HuH-7.5 (cell line): ENCODE measurements at places on chromosomes 5 and 9.

- DNase-seq: no peak
These were observed 24.3 kb downstream of the ISOC1 start for GRCh38 chr5:129118826-129119225.

DNA sequence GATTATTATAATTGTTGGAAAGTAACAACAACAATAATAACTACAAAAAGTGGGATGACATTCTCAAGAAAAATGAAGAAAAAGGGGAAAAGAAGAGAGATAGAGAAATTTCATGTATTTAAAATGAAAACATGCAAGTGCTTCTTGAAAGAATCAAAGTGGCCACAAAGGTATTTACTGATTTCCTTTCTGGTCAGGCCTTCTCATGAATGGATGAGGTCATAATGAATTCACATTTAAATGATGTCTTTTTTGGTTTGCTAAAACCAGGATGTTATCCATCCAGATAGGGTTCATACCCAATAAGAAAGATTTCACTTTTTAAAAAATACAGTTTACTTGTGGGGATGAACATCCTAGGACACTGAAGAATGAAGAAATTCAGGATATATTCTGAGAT, 446.4 kb upstream of the PTGER4 start:
- no peak for DNase-seq

DNA sequence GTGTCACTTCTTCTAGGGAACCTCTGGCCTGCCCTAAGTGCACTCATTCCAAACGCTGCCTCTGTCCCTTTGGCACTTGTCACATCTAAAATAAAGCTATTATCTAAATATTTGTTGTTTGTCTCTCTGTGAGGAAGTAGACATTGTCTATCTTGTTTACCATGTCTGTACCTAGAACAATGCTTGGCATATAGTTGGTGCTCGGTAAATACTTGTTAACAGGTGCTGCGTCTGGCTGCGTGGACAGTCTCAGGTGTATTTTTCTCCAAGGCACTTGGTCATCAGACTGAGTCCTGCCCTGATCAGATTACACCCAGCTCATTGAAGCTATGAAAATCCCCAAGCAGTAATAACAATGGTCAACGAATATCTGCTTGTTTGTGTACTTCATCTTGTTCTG, 174.9 kb upstream of the SMIM23 start:
- no peak for DNase-seq

- no peak for DNase-seq
These were observed 16.7 kb downstream of the PCDH12 start for GRCh38 chr5:141941307-141941706.

- DNase-seq: no peak
These were observed 710.4 kb upstream of the CTNND2 start for GRCh38 chr5:12614608-12615007.
